ENCODE measurements at places on chromosomes 4 and X.

GRCh38 chrX:96004386-96004785 lies 680.3 kb upstream of the DIAPH2 start:
- no peak for DNase-seq

DNA sequence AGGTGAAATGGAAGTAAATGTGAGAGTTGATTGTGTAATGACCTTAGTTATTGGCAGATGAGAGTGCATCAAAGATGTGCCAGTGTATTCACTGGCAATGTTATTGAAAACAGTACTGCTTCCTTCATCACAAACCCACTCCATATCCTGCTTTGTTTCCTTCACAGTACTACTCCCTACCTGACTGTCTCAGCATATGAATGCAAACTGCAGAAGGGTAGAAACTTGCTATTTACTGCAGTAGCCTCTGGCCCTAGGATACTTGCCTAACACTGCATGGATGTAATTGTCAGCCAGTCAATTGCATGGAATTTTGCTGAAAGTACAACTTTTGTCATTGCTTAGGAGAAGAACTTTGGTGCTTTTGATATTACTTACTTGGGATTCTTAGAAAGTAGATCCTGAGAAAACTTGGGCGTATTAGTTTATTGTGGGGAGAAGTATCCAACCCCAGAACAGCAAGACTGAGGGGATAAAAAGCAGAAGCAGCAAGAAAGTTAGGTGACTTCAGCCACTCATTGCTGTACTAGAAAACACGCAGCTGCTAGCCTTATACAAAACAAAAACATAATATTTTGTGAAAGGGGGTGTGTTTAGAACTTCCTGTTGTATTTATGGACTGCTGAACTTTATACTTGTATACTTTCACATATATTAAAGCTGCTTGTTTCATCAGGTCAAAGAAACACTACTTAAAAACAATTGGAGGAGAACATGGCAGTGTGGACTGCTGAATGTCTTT lies 219.0 kb downstream of the CCNG2 start:
- no peak for DNase-seq

GRCh38 chr4:133498149-133498548 lies 349.1 kb downstream of the PCDH10 start:
- no peak for DNase-seq

DNA sequence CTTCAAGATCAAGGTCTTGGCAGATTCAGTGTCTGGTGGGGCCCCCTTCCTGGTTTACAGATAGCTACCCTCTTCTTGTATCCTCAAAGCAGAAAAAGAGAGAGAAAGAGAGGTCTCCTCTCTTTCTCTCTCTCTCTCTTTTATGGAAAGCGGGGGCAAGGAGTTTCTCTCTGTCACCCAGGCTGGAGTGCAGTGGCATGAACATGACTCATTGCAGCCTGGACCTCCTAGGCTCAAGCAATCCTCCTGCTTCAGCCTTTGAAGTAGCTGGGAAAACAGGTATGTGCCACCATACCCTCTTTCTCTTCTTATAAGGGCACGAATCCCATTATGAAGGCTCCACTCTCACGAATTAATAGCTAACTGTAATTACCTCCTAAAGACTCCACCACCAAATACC lies 20.2 kb downstream of the RAB9B start:
- no peak for DNase-seq

GRCh38 chr4:126361287-126361686 lies 1046.5 kb downstream of the FAT4 start:
- DNase-seq, result no peak

DNA sequence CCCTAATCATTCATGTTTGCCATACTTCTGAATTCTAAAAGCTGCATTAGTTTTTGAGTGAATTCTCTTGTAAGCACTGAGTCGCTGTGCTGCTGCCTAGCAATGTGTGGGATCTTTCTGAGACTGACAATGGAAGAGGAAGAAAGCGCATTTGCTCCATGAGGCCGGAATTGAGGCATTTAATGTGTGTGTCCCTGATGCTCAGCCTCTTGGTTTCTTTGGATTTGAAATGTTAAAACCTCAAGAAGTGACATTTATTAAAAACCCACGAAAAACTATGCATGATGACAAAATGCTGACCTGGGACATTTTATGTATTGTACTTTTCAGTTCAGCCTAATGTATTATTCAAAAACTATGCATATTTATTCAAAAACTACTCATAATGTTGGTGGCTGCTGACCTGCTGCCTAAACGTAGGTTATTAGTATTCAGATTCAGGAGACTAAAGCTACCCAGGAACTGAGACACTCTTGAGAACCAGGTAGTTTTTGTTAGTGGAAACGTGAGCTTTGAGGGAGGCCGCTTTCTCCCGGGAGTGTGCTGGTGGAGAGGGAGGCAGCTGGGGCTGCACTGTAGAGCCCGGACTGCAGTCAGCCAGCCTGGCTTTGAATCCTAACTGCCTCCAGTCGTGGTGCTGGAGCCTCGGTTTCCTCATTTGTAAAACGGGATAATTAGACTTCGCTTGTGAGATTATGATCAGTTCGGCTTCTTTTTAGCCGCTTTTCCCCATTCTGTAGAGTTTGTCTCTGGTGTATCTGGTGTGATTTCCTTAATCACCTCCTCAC lies 11.3 kb downstream of the RGS12 start:
- DNase-seq, result no peak
